ENCODE measurements at places on chromosomes 1 and 21.

DNA sequence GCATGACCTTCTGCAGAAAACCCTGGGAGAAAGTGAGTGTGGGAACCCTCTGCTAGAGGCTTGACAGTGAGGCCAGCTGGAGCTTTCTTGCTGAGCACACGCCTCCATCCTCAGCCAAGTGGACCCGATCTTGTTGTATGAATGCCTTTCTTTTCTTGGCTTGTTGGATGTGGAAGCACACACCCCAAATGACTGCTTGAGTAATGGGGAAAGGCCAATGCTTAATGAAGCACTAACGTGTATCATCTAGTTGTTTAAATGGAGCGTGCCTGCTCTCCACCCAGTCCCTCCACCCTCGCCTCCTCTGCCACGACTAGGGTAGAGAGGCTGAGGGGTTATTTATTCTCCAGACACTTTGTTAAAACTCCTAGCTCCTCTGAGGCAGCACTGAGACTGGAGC lies 54.3 kb upstream of the IKBKE start:
- no peaks in the 10 kb centered on the region for H3K27me3 ChIP-seq
- H3K4me1 ChIP-seq, result no peaks in the 10 kb centered on the region
- H3K27ac ChIP-seq, result no peak overlapping the region
- H3K36me3 ChIP-seq, result no peaks in the 10 kb centered on the region

DNA sequence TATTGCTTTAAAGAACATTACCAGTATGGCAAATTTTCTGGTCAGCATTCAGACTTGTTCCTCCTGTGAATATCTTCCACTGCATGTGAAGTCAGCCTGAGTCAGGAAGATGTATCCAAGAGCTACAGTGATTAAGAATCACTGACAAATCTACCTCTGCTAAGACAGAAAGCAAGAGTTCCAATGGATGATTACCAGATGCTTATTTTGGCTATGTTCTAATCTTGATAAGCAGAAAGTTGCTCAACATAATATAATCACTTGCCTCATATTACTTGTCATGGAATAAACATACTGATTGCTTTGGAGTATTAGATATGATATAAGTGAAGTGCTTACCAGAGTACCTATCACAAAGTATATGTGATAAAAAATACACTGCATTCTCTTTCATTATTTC lies 738.1 kb downstream of the ADGRL2 start:
- no peak overlapping the region for H3K27ac ChIP-seq
- H3K4me1 ChIP-seq, result no peaks in the 10 kb centered on the region
- DNase-seq, result no peak
- no peaks in the 10 kb centered on the region for H3K36me3 ChIP-seq
- no peak overlapping the region for H3K4me3 ChIP-seq

GRCh38 chr1:39653546-39654031 lies 14.1 kb upstream of the HEYL start:
- no peaks in the 10 kb centered on the region for H3K36me3 ChIP-seq
- no peak overlapping the region for H3K4me3 ChIP-seq
- no peak overlapping the region for H3K27ac ChIP-seq
- no peaks in the 10 kb centered on the region for H3K4me1 ChIP-seq
- peak; percentile 70 for DNase-seq

GRCh38 chr1:2340086-2340917 lies 51.1 kb downstream of the MORN1 start:
- H3K27ac ChIP-seq, result no peak overlapping the region
- no peak overlapping the region for H3K4me3 ChIP-seq
- DNase-seq, result no peak
- no peaks in the 10 kb centered on the region for H3K36me3 ChIP-seq

DNA sequence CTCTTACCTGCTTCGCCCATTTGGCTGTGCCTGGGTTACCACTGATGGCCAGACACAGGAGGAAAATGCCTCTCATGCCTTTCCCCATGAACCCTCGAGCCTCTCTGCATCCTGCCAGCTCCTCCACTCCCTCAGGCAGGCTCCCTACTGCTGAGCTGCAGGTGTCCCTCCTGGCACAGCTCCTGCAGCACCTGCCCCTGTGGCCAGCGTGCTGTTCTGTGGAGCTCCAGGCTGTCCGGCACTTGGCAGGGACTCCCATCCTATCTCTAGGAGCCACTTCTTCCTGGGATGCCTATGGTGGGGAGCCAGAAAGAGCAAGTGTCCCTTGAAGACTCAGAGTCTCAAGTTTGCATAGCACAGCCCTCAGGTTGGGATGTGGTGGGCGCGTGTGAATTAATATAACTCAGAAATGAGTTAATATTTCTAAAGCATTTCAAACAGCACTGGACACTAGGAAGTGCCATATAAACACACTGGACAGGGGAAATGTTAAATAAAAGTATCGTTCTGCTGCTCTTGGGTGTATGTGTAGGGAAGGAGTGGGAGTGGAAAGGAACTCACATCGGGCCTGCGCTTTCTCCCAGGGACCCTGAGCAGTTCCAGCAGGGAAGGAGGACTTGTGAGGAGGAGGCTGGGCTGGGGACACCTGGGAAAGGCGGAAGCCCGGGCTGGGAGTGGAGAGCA lies 2.7 kb downstream of the LRRC71 start:
- DNase-seq, result no peak
- H3K27ac ChIP-seq, result no peak overlapping the region
- no peak overlapping the region for H3K4me3 ChIP-seq
- H3K27me3 ChIP-seq, result no peaks in the 10 kb centered on the region

GRCh38 chr1:59298026-59298583 lies 1.2 kb downstream of the FGGY start:
- H3K27me3 ChIP-seq, result no peaks in the 10 kb centered on the region
- H3K4me1 ChIP-seq, result peaks cover 16% of the 10 kb centered on the region
- H3K27ac ChIP-seq, result peak overlapping the region; percentile 100
- no peaks in the 10 kb centered on the region for H3K36me3 ChIP-seq
- peak overlapping the region; percentile 85 for H3K4me3 ChIP-seq
- no peak for DNase-seq

DNA sequence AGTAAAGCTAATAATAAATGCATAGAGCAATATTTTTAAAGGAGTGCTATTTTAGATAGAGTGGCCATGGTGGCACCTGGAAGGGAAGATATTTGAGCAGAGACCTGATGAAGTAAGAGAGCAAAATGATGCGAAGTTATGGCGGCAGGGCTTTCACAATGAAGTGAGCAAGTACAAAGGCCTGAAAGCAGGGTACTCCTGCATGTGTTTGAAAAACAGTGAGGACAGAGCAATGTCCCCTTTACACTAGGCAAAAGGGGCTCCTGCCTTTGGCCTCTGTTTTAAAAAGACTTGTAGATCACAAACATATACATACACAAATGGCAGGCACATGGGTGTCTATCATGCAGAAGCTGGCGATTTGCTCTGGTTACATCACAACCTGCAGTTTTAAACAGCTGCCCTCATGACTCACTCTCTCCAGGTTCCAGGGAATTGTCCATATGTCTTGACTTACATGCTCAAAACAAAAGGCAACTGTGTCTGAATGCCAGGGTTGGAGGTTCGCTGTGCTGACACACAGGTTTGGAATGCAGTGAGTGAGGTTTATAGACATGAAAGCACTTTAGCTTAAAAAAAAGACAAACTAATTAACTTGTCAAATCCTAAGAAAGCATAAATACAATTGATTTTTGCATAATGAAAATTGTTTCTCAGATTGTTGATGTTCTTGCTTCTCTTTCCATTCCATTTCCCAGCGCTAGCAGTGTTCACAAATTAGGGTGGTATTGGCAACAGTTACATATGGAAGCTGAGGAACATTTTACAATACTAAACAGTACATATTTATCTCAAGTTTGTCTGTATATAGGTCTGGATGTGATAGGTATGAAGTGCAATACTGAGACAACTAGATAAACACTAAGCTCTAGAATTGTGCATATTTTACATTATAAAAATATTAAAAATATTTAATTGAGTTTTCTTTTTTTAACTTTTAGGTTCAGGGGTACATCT lies 313.9 kb downstream of the BARHL2 start:
- peaks cover 15% of the 10 kb centered on the region for H3K4me1 ChIP-seq
- DNase-seq, result peak; percentile 98
- no peaks in the 10 kb centered on the region for H3K36me3 ChIP-seq
- H3K27me3 ChIP-seq, result no peaks in the 10 kb centered on the region

DNA sequence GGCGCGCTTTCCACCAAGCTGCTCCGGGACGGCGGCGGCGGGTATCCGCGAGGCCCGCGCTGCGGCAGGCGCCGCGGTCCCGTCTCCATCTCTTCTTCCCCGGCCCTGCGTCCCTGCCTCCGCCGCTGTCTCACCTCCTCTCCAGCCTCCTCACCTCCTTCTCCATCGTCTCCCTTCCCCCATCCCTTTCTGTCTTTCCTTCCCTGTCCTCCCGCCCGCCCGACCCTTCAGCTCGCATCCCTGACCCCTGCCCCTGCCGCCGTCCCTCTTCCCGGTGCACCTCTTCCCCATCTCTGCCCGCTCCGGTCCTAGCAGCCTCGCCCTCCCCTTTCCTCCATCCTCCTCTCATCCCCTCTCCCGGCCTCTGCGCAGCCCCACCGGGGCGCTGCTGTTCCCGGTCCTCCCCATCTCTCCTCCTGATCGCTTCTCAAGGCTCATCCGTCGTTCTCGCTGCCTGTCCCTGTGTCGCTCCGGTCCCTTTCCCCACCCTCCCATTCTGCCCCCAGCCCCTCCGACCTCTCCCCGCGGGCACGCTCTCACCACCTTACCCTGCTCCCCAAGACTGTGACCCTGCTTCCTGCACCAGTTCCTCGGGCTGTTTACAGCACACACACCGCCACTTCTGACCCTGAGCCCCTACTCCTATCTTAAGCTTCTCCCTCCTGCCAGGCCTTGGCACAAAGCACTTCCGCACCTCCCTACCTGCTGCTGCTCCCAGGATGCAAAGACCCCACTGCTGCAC lies 760 bp upstream of the NPHP4 start:
- peaks cover 16% of the 10 kb centered on the region for H3K4me1 ChIP-seq
- peak overlapping the region; percentile 39 for H3K27ac ChIP-seq
- peak overlapping the region; percentile 75 for H3K4me3 ChIP-seq
- no peaks in the 10 kb centered on the region for H3K36me3 ChIP-seq
- H3K27me3 ChIP-seq, result no peaks in the 10 kb centered on the region

- no peaks in the 10 kb centered on the region for H3K36me3 ChIP-seq
- no peak for DNase-seq
- H3K4me3 ChIP-seq, result no peak overlapping the region
- H3K4me1 ChIP-seq, result 0 out of 2 replicates have a peak, but pooled peaks cover 12% of the 10 kb centered on the region
These were observed 25.2 kb downstream of the SPOCD1 start for GRCh38 chr1:31790641-31791091.

DNA sequence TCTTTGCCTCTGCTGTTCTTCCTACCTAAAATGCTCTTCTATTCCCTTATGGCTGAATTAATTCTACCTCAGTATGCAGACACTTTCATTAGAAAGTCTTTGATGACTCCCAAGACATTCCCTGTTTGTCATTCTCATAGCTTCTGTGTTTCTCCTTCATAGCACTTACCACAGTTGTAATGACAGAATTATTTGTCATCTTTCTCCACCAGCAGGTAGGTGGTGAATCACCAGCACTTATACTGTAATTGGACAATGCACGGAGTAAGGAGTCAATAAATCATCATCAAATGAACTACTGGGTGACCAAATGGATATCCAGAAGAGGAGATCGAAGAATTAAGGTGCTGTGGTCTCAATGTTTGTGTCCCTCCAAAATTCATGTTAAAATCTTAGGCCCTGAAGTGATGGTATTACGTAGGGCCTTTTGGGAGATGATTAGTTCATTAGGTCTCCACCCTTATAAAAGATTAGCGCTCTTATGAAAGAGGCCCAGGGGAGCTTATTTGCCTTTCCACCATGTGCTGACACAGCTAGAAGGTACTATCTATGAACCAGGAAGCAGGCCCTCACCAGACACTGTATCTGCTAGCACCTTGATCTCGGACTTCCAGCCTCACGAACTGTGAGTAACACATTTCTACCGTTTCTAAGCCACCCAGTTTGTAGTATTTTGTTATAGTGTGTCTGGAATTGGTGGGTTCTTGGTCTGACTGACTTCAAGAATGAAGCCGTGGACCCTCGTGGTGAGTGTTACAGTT lies 2.4 kb upstream of the CCT8 start:
- no peak overlapping the region for H3K4me3 ChIP-seq
- peaks cover 14% of the 10 kb centered on the region for H3K36me3 ChIP-seq
- peak; percentile 47 for DNase-seq
- H3K27ac ChIP-seq, result no peak overlapping the region
- H3K4me1 ChIP-seq, result peaks cover 9% of the 10 kb centered on the region

- no peak overlapping the region for H3K27ac ChIP-seq
- H3K27me3 ChIP-seq, result no peaks in the 10 kb centered on the region
- no peak overlapping the region for H3K4me3 ChIP-seq
- no peaks in the 10 kb centered on the region for H3K4me1 ChIP-seq
- peak; percentile 74 for DNase-seq
These were observed 228.8 kb downstream of the COL11A1 start for GRCh38 chr1:102879439-102879993.

- no peak overlapping the region for H3K27ac ChIP-seq
- DNase-seq, result no peak
- H3K27me3 ChIP-seq, result no peaks in the 10 kb centered on the region
- H3K4me3 ChIP-seq, result no peak overlapping the region
- no peaks in the 10 kb centered on the region for H3K4me1 ChIP-seq
- no peaks in the 10 kb centered on the region for H3K36me3 ChIP-seq
These were observed 1254.8 kb downstream of the AMY1C start for GRCh38 chr1:105004515-105004914.

DNA sequence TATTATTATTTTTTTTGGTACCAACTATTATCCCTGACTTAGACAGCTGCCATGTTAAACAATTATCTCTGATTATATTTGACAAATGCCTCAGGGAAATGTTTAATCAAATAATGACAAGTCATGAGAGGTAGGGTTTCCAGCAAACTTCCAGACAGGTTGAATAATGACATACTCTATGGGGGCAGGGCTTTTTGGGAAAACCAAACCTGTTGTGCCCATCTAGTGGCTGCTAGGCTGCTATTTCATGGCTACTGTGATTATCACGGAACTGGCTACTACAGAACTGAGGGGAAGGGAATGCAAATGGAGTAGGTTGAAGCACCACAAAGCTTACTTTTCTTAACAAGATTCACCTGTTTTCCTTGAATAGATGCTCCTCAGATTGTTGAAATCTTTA lies 77.6 kb downstream of the DUSP10 start:
- DNase-seq, result no peak
- H3K4me3 ChIP-seq, result no peak overlapping the region
- no peaks in the 10 kb centered on the region for H3K4me1 ChIP-seq
- H3K27me3 ChIP-seq, result no peaks in the 10 kb centered on the region

DNA sequence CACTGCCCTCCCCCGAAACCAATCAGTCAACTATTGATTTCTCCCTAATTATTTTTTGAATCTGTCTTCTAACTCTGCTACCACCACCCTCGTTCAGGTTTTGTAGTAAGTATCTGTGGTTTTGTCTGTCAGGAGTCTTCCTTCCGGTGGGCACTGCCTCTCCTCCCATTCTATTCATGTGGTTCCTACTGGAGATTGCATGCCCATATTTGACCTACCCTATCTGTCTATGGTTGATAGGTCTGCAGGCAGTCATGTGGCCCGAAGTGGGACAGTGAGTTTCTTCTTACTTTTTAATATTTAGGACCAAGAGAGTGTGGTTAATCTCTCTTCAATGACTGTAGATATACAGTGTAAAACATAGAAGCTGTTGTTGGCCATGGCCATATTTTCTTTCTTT lies 17.8 kb upstream of the MAST2 start:
- no peak overlapping the region for H3K27ac ChIP-seq
- no peaks in the 10 kb centered on the region for H3K4me1 ChIP-seq
- H3K36me3 ChIP-seq, result no peaks in the 10 kb centered on the region
- no peak overlapping the region for H3K4me3 ChIP-seq
- no peak for DNase-seq

GRCh38 chr1:154183046-154183915 lies 8.6 kb downstream of the TPM3 start:
- H3K4me3 ChIP-seq, result peak overlapping the region; percentile 86
- DNase-seq, result peak; percentile 86
- no peaks in the 10 kb centered on the region for H3K27me3 ChIP-seq
- peaks cover 36% of the 10 kb centered on the region for H3K4me1 ChIP-seq

- no peak for DNase-seq
- no peak overlapping the region for H3K4me3 ChIP-seq
- no peaks in the 10 kb centered on the region for H3K36me3 ChIP-seq
- peaks cover 16% of the 10 kb centered on the region for H3K4me1 ChIP-seq
- peak overlapping the region; percentile 55 for H3K27ac ChIP-seq
- no peaks in the 10 kb centered on the region for H3K27me3 ChIP-seq
These were observed 10.7 kb downstream of the PATJ start for GRCh38 chr1:61752921-61753389.
